ENCODE measurements at places on chromosomes 4 and X.
A peak's percentile ranks its signal among the peaks of the same experiment; 100 is the strongest.

- no peak for DNase-seq
Measured at GRCh38 chr4:151314479-151314878, 10.9 kb downstream of the SH3D19 start.

- no peak for DNase-seq
Measured at GRCh38 chr4:107519053-107519452, 201.0 kb downstream of the PAPSS1 start.

DNA sequence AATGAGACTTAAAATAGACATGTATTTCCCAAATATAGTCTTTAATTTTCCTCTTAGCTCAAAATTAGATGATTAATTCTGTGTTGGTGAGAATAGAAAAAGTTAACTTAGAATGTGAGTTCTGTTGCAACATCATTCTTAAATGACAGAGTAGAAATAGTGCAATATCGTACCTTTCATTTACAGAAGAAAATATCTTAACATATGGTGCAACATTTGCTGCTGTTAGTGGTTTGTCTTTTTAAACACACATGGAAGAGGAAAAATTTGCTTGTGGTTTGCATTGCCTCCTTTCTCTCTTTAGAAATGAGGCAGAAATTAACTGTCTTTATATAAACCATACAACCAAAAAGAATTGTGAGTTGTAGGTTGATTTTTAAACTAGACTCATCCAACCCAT lies 39.3 kb upstream of the FHDC1 start:
- no peak for DNase-seq

GRCh38 chrX:580030-580429 lies 50.6 kb upstream of the SHOX start:
- DNase-seq, result no peak

DNA sequence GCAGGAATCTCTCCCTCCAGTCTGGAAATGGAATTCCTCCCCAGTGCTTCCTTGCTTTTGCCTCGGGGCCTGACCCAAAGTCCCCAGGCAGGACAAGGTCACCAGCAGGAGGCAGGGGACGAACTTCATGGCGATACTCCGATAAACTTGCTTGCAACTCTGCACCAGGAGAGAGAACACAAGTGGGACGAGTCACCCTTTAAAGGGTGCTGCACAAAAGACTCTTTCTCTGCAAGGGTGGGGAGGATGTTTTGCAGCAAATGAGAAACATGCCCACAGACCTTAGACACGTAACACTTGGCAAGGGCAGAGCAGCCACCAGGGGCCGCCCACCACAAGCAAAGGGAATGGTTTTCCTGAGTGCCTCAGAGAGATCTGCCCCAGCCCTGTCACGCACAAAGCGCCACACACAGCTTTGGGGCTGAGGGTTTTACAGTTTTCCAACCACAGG lies at the start of gene FGFBP2:
Gene FGFBP2, minus strand, starts transcription at position 175 of the 451 bp plus-strand sequence. Its CDS starts 46 bp downstream, at position 129.
- DNase-seq, result peak; percentile 38

GRCh38 chr4:33831442-33832066 lies 2412.8 kb downstream of the ARAP2 start:
- no peak for DNase-seq

DNA sequence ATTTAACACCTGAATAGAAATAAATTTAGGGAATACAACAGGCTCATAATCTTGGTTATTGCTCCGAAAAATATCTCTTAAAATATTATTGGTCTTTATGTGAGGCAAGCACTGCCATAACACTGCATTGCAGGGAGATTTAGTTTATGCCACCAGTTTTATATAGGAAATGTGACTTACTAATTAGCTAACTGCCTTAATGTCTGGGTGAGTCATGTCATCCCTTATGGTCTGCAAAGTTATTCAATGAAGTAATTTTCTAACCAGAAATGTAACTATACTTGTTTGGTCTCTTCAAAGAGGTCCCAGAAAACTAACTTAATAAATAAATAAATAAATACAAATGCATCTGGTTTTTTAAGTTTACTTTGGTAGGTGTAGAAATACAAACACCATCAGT lies 597.2 kb downstream of the GALNTL6 start:
- DNase-seq, result no peak

DNA sequence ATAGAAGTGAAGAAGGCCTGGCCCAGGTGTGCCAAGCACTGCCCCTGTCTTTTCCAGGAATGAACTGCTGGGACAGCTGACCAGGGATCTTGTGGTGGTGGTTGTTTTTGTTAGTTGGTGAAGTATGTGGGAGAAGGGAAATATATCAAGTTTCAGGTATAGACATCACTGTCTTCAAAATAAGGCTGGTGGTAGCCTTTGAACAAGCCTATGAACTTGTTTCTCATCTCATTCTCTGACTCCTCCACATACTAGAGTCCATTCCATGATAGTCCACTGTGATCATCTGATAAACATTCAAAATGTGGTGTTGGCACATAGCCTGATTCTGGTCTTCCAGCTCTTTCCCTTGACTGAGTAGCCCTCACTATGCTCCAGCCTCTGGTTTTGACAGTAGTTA lies 303.7 kb downstream of the CAMK2D start:
- no peak for DNase-seq

GRCh38 chr4:79199743-79200142 lies 126.1 kb downstream of the NAA11 start:
- no peak for DNase-seq

DNA sequence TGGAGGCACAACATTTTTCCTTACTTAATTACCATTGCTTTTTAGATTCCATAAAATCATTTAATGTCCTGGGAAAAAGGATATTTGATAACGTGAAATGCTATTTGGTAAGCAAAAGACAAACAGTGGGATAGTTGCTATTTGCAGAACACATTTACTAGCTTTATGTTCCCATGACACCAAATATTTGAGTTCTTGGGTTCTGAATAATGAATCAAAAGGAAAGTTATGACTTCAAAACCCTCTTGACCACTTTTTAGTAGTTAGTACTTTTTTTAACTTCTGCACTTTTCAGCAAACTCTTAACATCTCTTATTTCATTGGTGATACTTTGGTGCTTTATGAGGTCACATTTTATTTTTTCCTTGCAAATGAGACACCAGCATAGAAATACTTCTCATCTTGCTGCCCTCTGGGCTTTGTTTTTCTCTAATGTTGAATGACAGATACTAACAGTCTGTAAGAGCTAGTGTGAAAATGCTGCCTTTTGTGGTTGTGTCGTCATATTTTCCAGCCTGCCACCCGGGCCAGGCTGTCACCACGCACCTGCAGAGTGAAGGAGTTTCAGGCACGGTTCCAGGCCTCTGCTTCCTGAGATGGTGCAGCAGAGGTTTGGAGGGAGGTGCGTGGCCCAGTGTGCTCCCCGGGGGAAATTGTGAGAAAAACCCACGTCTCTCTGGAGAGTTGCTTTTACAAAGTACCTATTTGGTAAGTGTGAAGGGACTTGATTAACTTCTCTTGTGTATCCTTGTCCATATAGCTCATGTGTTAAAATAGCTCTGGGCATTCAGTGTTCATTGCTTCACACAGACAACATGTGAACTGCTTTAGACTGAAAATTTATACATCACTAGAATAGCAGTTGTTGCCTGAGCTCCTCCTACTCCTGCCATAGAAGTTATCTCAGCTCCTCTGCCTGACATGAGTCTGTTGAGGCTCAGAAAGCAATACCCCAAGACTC lies 34.7 kb downstream of the MSL3 start:
- DNase-seq, result peak; percentile 46

GRCh38 chr4:130705023-130705422 lies 1609.1 kb downstream of the C4orf33 start:
- no peak for DNase-seq

DNA sequence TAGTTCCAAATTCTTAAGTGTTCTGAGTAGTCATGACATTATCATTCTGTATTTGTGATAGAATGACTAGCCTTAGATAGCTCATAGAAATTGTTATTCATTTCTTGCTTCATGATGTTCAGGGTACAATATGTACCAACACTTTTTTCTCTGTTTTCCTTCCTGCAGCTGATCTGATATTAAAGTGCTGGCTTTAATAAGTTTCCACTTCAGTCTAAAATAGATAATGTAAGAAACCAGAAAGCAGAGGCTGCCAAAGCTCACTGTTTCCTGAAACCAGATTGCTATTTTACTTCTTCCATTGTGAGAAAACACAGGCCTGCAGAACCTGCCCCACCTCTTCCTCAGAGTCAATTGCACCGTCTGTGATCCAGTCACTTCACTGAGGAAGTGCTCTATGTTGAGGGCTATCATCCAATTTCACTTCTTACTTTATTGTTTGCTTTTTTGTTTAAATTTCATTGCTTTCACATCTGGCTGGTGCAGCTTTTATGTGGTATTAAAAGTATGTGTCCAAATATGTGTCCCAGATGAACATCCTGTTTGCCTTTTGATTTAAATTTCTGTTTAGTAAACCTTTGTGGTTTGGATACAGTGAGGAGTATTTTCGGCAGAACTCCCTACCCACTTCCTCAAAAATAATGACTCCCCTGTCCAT lies 652.1 kb downstream of the ANKRD50 start:
- no peak for DNase-seq

DNA sequence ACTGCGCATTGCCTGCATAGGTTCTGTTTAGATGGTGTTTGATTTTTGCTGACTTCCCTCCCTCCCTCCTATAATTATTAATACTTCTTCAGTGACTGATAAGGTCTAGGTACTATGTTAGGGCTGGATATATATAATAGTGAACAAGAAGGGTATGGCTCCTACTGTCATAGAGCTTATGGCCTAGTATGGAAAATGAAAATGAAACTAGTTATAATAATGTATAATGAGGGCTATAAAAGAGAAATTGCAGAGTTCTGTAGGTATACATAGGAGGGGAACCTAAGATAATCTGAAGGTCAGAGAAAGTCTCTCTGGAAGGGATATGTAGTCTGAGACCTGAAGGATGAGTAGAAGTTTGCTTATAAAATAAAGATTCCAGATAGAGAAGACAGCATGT lies 102.1 kb downstream of the DCK start:
- DNase-seq, result no peak

GRCh38 chr4:4185528-4185927 lies 41.2 kb downstream of the OTOP1 start:
- DNase-seq, result no peak

GRCh38 chr4:149141391-149141790 lies 674.3 kb downstream of the IQCM start:
- no peak for DNase-seq

DNA sequence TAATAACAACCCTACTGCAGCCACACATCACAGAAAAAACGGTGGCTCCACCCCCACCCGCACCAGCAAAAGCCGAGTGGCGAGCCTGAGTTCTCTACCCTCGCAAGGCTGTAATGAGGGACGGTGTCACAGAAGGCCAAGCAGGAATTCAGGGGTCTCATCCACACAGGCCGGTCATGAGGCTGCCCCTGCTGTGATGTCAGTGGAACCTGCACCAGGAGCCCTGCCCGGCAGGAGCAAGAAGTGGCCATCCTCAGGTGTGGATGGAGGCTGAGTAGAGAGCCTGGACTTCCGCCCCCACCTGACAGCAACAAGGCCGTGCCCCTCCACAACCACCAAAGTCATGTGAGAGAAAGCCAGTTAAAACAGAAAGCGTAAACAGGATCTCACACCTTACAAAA lies 20.6 kb downstream of the LYAR start:
- DNase-seq, result no peak

- no peak for DNase-seq
Measured at GRCh38 chr4:661881-662761, 12.0 kb downstream of the ATP5ME start.

DNA sequence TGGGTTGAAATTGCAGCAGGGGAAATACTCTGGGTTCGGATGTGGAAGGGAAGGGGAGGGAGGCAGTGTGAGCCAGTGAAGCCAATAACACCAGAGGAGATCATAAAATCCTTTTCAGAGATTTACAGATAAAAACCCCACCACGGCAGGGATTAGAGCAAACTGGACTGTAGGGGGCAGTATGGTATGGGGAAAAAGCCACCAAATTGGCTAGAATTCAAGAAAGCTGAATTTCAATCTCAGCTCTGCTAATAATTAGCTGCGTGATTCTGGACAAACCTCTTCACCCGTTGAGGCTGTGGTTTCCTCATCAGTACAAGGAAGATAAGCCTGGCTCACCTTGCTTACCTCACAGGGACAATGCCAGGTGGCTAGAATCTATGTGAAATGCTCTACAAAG lies 108.1 kb downstream of the ATG4A start:
- DNase-seq, result no peak

GRCh38 chr4:1321486-1321885 lies 25.5 kb upstream of the UVSSA start:
- DNase-seq, result no peak

DNA sequence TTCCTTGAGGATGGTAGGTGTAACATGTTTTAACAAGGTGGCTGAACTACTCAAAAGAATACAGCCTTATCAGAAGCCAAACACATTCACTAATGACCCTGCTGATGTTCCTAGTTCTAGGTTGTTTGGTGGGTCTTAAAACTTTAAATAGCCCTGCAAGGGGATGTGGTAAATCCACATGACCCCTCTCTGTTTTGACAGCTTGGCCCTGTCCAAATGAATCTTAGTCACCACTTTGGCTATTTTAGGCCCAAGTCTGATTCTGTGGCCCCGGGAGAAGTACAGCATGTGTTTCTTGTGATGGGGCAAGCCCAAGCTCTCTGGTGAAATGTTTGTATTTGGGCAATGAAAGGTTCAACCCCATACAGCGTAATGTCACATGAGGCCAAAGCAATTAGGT lies 54.5 kb upstream of the GPR34 start:
- DNase-seq, result no peak

- no peak for DNase-seq
Measured at GRCh38 chr4:172369471-172369959, 556.3 kb downstream of the GALNTL6 start.

DNA sequence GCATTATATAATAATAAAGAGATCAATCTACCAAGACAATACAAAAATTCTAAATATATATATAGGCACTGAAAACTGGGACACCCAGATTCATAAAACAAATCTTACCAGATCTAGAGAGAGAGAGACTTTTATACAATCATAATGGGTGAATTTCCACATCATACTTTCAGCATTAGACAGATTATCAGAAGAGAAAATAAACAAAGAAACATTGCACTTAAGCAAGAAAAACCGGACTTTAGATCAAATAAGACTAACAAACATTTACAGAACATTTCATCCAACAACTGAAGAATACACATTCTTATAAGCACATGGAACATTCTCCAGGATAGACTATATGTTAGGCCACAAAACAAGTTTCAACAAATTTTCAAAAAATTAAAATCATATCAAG lies 245.1 kb downstream of the INPP4B start:
- DNase-seq, result no peak

GRCh38 chr4:44100456-44100855 lies 348.2 kb downstream of the KCTD8 start:
- DNase-seq, result no peak

- no peak for DNase-seq
Measured at GRCh38 chrX:134191281-134191680, 45.7 kb upstream of the CCDC160 start.

DNA sequence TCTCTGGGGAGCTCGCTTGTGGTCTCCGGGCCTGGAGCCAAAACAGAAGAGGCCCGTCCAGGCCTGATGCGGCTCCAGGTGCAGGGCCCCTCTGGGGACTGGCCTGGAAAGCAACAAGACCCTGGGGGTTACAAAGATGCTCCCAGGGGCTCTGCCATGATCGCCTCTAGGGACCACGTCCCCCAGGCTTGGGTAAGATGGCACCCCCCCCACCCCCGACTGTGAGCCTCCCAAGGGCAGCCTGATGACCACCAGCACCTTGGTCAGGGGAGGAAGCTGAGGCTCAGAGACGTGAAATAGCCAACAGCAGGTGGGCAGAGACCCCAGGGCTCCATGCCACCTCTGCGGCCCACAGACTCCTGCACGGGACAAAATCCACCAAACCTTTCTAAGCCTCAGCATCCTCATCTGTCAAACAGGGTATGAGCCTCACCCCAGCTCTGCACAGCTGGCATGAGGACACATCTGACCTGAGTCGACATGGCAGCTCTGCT lies 25.4 kb downstream of the C4orf50 start:
- DNase-seq, result no peak

GRCh38 chr4:125979950-125980349 lies 665.2 kb downstream of the FAT4 start:
- DNase-seq, result no peak
